NCI-H1105 (cell line): ENCODE measurements at places on chromosomes 16 and 17.
A peak's percentile ranks its signal among the peaks of the same experiment; 100 is the strongest.

GRCh38 chr16:54099627-54100026 lies 187.0 kb downstream of the IRX3 start:
- DNase-seq, result no peak

- no peak for DNase-seq
Observed at GRCh38 chr17:59347975-59348391, 16.5 kb downstream of the YPEL2 start.

GRCh38 chr17:5164436-5164835 lies 27.2 kb downstream of the ZNF594 start:
- no peak for DNase-seq

- no peak for DNase-seq
Observed at GRCh38 chr16:66858740-66859396, 14.7 kb downstream of the CA7 start.

- no peak for DNase-seq
Observed at GRCh38 chr16:88994695-88995094, 17.7 kb upstream of the CBFA2T3 start.

- no peak for DNase-seq
Observed at GRCh38 chr17:73232587-73233373, 28.9 kb downstream of the CPSF4L start.

DNA sequence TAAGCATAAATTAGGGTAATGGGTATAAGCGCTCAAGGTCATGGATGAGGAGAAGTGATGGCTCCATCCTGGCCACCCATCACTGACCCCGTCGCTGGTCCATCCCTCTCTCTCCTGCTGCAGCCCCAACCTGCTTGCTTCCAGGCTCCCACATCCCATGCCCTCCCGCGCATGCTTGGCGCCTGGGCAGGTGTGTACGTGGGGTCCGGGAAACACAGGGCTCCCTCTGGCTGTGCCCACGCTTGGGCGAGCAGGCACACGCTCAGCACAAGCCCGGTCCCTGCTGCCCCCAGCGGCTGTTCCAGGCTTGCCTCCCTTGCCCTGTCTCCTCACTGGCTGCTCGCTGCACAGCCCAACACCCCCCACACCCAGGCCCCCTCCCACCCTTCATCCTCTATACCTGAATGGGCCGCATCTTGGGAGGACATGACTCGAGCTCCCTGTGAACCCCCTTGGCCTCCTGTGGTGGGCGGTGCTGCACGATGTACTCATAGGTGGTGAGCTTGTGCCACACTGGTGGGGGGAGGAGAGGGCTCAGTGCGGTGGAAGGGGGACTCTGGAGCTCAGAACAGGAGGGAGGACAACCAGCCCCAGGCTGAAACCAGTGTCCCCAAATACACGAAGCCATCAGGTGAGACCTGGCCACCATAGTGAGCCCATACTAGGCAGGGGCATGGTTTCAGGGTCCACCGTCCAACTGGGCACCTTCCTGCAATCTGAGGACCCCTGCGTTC lies 4.7 kb upstream of the TPPP3 start:
- no peak for DNase-seq

GRCh38 chr17:28811651-28812090 lies 30.9 kb downstream of the FAM222B start:
- DNase-seq, result peak; percentile 11

DNA sequence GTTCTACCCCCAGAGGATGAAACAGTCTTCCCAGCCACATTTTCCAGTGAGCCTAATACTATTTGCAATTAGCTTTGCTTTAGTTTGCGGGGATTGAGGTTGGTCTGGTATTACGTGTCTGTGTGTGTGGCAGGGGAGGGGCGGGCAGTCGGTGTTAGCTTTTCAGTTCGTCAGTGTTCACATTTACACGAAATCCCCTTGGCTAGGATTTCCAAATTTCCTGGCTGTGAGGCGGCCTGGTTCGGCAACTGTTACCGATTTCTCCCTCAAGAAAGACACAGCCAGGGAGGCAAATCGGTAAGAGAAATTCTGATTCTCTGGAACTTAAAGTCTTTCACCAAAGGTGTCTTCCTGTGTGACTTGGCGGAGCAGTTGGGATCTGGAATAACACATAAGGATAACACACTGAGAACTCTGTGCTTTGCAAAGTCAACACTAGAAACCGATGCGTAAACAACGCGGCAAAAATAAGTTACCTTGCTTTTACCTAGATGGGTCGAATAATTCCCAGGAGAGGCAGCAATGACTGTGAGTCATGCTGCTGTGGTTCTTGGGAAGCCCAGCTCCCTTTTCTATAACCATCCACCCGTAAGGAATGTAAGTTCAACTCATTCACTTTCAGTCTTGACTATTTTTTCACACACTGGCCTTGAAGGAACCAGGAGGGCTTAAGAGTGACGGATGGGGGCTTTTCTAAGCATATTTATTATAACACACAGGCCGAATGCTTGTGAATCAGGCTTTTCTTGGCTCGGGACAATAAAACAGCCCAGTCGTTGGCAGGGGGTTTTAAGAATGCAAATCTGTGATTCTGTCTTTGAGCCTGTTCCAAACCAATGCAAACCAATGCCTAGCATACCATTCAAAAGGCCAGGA lies 24.2 kb downstream of the GPRC5B start:
- no peak for DNase-seq

DNA sequence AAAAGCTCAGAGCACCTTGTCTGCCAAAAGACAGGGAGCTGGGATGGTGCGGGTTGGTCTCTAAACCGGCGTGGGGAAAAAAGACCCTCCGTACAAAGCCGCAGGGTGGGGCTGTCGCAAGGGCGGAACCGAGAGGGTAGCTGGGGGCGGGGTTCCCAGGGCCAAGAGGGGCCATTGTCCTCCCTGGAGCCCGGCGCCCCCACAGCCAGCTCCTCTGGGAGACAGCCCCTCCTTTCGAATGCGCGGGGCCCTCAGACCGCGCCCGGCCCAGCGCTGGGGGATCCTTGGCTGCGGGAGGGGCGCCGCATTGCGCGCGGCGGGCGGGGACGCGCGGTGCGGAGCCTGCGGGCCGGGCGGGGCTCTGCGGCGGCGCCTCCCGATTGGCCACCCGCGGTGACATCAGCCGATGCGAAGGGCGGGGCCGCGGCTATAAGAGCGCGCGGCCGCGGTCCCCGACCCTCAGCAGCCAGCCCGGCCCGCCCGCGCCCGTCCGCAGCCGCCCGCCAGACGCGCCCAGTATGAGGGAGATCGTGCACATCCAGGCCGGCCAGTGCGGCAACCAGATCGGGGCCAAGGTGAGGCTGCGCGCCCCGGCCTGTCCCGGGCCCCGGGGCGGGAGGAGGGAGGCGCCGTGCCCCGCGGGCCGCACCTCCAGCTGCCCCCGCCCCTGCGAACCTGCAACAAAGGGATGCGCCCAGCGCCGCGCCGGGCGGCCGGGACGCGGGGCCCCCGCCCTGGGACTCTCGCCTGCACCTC lies at the start of gene TUBB3:
TSS of gene TUBB3 (plus strand) at position 459 of the 756 bp plus-strand sequence. CDS start at position 519, 60 bp downstream.
- peak; percentile 70 for DNase-seq

GRCh38 chr17:35159940-35160339 lies 12.3 kb downstream of the UNC45B start:
- DNase-seq, result no peak

GRCh38 chr17:40099619-40100418 lies 570 bp downstream of the NR1D1 start:
- no peak for DNase-seq

- no peak for DNase-seq
Observed at GRCh38 chr16:16169615-16170014, 53.7 kb downstream of the ABCC6 start.

DNA sequence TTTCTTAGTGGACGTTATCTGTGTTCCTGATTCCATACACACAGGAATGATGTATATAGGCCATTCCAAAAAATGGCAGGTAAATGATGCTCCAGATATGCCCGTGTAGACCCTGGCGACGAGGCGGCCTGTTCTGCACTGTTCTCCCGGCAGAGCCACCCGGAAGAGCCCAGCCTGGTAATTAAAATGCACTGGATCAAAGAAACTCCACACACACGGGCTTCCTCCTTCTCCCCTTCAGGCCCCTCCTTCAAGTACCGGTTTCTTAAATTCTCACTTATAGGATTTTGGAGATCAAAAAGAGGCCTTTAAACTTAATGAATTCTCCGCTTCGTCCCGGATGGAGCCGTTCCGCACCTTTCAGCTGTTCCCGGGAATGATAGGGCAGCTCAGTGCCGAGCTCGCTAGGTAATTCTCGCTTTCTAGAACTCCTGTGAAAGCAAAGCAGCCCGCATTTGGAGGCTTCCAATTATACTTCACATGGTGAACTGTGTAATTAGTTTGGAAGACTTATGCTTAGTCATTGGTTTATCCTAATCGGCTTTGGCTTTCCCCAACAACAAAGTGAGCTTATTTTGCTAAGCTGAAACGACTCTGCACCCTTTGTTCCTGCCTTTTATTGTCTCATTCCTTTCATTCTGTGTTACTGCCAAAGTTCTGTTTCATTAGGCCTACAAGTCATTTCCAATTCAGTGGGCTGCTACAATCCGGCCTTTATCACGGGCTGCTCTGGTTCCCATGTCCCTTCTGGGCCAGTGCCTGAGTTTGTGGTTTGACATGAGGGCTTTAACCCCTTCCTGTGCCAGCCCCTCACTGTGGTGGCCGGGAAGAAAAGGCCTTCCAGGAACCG lies 150.0 kb downstream of the MSI2 start:
- no peak for DNase-seq

DNA sequence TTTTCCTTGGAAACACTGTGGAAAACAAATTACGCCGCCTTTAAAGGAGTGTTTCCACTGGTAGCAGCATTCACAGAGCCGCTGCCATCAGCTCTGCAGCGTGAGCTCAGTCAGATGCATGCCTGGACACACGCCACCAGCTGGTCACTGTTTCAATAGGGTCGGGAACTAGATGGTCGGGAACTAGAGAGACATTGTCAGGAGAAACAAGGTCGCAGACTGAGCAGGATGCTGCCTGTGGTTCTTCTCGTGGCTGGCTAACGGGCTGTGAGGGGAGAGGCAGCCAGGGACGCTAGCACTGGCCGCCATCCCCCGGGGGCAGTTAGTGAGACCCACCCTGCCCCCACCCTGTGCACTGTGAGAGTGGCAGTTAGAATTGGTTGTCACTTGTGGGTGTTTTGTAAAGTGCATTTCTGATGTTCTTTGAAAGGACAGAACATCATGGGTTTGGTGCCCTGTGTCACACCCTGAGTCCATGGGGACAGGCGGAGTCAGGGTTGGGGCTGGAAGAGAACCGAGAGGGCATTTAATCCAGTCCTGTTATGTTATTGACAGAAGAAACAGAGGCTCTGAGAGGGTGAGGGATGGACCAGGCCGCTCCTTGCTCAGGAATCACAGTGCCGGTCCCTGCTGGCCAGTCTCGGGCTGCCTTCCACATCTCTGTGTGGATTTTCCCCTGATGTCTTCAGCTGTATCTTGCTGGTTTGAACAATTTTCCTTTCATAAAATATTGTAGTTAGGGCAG lies 86.3 kb downstream of the SPECC1 start:
- DNase-seq, result no peak

DNA sequence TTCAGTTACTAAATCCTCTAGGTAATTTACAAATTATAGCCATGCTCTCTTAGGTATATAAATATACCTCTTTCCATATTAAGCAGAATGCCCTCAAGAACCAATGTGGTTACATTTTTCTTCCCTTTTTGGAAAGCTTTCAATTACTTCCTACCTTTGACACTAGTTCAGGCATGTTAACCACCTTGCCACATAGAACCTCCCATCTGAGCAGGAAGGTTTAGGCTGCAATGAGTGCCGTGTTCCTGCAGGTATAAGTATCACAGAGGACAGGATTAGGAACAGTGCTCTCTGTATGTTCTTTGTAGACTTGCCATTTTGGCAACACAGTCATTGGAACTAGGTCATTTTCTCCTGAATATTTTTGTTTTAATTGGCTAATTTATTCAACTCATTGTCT lies 20.1 kb downstream of the KRT25 start:
- no peak for DNase-seq

- DNase-seq, result no peak
Observed at GRCh38 chr16:8863594-8864424, 5.0 kb downstream of the CARHSP1 start.

GRCh38 chr16:66121466-66121865 lies 245.0 kb upstream of the CDH5 start:
- DNase-seq, result no peak

DNA sequence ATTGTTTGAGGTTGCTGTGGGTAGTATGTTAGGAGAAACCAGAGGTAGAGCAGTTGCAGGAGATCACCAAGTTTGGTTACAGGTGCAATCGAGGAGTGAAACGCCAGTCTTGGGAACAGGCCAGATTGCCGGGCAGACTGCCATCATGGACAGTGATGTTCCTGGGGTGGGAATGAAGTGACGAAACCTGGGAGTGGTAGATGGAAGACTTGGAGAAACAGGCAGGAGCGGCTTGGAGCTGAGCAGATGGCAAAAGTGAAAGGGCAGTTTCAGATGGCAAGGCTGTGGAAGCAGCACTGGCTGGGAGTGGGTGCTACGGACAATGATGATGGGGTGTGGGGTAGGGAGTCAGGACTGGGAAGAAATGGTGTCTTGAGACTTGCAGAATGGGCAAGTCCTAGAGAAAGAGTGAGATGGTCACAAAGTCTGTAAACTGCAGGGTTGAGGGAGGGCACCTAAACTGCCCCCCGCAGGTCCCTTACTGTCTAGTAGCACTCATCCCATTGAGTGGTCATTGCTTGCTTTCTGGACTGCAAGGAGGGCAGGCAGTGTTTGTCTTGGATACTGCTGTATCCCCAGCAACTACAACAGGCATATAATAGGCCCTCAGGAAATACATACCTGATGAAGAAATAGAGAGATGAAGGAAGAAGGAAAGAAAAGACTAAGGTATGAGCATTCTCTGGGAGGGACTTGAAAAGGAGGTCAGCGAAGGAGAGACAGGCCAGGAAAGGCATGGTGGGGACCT lies 29.5 kb upstream of the ULK2 start:
- peak; percentile 79 for DNase-seq

DNA sequence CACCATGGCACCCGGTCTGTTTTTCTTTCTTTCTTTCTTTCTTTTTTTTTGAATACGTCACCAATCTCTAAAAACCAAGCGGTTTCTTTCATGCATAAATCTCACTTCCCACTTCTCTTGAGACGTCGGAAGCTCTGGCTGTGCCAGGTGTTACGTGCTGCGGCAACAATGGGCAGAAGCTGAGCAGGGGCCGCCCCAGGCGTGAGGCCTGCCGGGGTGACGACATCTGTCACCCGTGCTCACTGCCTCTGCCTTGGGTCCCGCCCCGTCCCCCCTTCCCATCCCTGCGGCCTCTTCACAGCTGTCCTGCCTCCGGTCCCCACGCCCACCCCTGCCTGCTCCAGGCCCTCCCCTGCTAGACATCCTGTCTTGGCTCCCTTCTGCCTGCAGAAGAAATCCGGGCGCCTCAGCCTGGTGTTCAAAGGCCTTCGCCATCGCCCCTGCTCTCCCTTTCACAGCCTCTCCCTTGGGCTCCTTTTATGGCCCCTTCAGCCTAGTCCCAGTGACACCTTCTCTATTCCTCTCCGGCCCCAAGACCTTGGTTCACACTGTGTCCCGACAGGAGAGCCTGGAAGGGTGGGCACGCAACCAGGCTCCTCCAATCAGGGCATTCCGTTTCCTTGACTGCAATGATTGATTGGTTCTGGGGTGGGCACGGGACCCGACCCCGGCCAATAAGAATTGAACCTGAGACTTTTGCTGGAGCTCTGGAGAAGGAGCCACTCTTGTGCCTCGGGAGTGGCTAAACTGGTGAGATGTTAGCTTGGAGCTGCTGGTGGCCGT lies 4.8 kb downstream of the P2RX1 start:
- DNase-seq, result no peak

GRCh38 chr17:80611816-80612215 lies 67.2 kb downstream of the RPTOR start:
- DNase-seq, result no peak
